ENCODE measurements at places on chromosomes 12 and 14.

- DNase-seq = no peak
Measured at GRCh38 chr12:56721721-56722120, 3.4 kb downstream of the NACA start.

DNA sequence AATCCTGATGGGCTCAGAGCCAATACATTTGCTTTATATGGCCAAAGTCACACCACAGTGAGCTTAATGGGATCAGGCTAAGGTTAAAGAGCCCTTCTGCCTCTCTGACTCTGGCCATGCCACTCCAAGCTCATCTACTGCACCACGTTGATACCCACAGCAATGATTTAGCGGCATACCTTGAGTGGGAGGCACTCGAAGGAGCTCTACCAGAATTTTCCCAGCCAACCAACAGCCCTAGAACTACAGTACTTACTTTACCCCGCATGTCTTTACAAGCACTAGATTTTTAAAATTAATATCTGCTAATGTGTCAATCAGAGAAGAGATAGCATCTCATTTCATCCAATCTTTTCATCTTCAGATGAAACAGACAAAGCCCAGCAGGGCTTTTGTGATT, 300.5 kb downstream of the GRIN2B start:
- no peak for DNase-seq

- DNase-seq = no peak
Measured at GRCh38 chr12:130074661-130075406, 87.4 kb upstream of the FZD10 start.

DNA sequence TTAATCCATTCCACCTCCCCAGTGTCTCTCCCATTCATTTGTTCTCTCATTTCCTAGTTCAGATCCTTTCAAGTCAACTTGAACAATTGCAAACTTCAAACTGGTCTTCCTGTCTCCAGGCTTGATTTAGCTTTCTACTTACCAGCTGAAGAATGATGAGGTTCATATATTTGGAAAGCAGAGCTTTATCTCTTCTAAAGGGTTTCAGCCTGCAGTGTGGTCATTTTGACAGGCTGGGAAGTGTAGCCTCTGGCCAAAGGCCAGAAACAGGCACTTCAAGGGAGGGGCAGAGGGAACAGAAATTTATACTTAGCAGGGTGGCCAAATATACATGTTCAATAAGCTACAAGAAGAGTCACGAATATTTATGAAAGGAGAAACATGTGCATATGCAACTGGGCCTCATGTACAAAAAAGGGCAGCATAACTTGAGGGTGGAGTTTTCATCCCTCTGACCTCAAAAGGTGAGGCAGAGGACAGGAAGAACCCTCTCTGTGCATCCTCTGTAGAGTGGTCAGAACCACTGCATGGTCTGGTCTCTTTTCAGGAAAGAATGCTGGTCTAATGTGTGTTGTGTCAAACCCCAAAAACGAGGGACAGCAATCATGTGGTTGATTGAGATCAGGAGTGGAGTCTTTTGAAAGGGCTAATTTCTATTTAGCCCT, 34.0 kb upstream of the HECTD1 start:
- no peak for DNase-seq

- DNase-seq = no peak
Measured at GRCh38 chr12:1131811-1132224, 140.8 kb downstream of the ERC1 start.

DNA sequence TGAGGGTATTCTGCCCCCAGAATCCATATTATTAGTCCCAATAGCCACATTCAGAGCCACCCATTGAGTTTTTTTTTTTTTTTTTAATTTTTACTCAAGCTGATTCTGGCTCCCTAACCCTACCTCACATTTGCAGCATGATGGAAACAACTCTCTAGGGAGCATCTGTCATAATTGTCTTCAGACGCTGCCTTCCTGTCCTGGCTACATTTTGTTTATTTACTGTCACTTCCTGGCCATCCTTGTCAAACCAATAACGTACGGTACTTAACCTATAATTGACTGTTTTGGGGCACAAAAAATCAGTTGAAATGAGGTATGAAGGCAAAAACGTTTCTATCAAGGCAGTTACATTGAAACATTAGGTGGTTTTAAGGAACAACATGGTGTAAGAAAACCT, 2.1 kb downstream of the GLIPR1 start:
- DNase-seq = no peak

GRCh38 chr14:100115726-100116125, 43.7 kb downstream of the DEGS2 start:
- no peak for DNase-seq

DNA sequence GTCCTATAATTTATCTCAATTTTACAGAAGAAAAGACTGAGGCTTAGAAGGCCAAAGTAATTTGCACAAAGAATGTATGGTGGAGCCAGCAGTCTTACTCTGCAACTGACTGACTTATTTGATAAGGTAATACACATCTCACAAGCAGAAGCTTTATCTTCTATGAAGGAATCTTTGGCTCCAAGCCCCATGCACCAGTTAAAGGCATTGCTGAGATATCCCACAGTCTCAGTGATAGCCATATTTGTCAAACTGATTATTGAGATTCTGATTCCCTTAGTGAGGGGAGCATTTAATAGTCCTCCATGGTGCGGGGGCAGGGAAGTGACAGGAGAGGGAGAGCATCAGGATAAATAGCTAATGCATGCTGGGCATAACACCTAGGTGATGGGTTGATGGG, 60.4 kb upstream of the GRIP1 start:
- no peak for DNase-seq

- no peak for DNase-seq
Measured at GRCh38 chr12:592024-592505, 71.2 kb downstream of the NINJ2 start.

DNA sequence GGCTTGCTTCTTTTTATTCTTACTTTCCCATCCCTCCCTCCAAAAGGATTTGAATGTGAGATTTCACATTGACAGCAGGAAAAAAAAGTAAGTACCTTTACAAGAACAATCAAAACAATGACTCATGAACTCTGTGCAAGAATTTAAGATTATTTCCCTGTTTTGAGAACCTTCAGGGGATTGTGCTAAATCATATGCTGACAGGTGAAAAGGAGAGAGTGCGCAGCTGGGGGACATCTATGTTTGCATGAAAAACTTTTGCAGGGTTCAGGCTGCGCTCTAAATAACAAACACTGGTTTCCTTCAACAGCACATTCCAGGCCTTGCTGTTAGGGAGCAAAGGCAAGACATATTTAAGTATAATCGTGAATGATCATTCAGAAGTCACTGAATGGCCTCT, 27.3 kb downstream of the RERG start:
- no peak for DNase-seq

Data from WERI-Rb-1 (cell line).